ENCODE measurements at places on chromosomes 1 and 21.

GRCh38 chr1:234861761-234862160, 251.8 kb upstream of the IRF2BP2 start:
- no peak for DNase-seq

- DNase-seq, result no peak
Observed at GRCh38 chr1:17914131-17914530, 159.0 kb downstream of the ACTL8 start.

DNA sequence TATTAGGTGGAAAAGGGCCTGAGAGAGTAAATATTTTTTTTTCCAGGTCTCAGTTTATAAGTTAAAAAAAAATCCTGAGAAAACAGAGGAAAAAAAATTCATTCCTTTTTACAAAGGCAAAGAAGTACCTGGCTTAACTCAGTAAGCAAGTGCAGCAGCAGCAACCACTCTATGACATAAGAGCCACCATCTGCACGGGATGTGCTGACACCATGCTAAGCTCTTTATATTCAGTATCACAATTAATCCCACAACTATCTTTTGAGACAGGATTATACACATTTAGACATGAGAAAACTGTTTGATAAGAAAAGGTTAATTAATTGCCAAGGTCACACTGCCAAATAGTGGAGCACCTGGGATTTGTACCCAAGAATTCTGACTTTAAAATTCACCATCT, 13.4 kb upstream of the DPT start:
- DNase-seq, result no peak

GRCh38 chr1:195576641-195577040, 1031.6 kb downstream of the KCNT2 start:
- DNase-seq, result no peak

- no peak for DNase-seq
Observed at GRCh38 chr1:102120910-102121309, 124.2 kb upstream of the OLFM3 start.

- DNase-seq, result no peak
Observed at GRCh38 chr1:21269461-21270085, 20.7 kb downstream of the ECE1 start.

DNA sequence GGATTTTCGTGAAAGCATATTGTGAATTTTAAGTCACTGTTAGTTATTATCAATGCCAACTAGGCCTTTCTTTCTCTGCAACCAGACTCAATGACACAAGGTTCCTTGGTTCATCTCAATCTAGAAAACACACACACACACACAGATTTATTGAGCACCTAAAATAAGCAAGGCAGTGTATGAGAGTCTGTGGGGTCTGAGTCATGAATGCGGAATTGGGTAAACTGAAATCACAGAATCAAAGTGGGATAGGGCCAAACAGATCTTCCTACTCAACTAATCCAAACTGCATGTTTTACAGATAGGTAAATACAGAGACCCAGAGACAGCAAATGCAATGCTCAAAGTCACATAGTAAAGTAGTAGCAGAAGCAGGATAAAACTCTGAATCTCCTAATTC, 48.5 kb upstream of the NRDC start:
- no peak for DNase-seq

GRCh38 chr1:29903548-29904166, 667.3 kb downstream of the PTPRU start:
- DNase-seq, result no peak

DNA sequence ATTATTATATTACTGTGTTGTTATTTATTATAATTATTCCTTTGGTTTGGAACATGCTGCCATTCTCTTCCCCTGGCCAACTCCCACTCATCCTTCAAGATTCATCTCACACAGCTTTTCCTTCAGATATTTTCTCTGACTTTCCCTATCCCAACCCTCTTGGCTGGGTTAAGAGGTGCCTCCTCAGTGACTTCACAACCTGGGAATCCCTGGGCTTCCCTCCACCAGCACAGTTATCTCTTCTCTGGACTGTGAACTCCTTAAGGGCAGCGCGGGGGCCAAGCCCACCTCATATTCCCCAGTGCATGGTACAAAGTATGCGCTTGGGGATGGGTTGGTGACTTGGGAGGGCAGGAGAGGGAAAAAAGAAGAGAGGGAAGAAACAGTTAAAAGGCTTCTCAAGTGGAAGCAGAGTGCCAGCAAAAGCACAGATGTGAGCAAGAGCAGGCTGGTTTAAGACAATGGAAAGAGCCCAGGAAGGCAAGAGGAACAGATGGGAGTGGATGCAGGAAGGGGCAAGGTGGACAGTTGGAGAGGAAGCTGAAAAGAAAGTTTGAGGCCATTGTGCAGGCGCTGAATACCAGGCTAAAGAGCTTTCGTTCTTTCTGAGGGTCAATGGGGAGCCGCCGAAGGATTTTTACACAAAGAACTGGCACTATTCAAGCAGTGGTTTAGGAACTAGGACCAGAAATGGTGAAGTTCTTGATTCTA, 132.3 kb downstream of the BEND5 start:
- DNase-seq, result no peak

- peak; percentile 52 for DNase-seq
Observed at GRCh38 chr1:31102501-31102950, 37.0 kb upstream of the PUM1 start.

- DNase-seq, result no peak
Observed at GRCh38 chr21:45263534-45263933, 24.2 kb downstream of the POFUT2 start.

GRCh38 chr1:224333309-224333926, 3.4 kb upstream of the NVL start:
- peak; percentile 76 for DNase-seq

All from SJCRH30 (cell line).